ENCODE measurements at places on chromosomes 11 and 22. TPM values are rescaled to one million over a fixed set of nuclear protein-coding genes. Genes with fewer than 3 reads are reported as not detected.

DNA sequence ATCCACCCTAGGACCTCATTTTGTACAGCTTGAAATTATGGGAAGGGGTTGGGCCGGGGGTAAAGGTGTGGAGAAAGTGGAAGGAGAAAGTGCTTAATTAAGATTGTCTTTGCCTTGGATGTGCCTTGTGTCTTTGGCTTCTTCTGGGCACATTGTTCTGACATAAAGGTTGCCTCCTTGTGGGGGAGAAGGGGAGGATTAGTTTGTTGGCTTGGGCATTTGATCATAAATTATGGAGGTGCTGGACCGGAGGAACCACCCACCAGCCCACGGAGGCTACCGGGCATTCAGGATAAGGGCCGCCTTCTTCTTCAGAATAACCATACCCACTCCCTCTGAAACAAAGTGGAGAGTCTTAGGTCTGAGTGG, 1.3 kb downstream of the PAFAH1B2 start:
- peaks cover 40% of the 10 kb centered on the region for H3K36me3 ChIP-seq
- peak overlapping the region; percentile 90 for H3K27ac ChIP-seq
- peak overlapping the region; percentile 98 for H3K4me3 ChIP-seq
- H3K27me3 ChIP-seq: peaks cover 15% of the 10 kb centered on the region

DNA sequence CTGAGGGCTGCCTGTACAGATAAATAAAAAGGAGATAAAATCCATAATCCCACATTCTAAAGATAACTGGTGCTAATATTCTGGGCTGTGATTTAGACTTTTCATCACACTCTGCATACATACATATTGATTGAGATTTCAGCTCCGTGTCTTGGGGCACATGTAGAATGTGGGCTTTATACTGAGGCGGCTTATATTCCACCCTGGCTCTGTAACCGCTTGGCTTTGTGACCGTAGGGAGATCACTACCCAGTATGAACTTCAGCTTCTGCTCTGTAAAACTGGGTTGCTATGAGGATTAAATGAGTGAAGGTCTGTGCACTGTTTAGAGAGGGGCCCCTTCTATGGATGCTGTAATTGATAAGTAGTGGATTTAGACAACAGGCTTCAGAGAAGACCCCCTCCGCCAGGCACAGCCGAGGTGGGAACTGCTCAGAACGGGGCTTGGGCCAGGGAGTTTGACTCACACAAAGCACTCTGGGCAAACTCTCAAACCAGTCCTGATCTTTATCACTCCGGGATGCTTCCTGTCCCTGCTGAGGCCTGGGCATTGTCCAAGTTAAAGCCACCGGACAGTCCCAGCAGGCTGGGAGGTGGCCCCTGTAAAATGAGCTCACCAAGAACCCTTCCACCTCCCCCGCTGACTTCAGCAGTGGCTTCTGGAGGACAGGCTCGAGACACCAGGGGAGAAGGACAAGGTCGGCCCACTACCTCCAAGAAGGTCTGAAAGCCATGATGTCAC, 17.2 kb downstream of the KIAA1671 start:
- H3K4me1 ChIP-seq: no peaks in the 10 kb centered on the region
- no peak overlapping the region for H3K4me3 ChIP-seq
- no peaks in the 10 kb centered on the region for H3K36me3 ChIP-seq

DNA sequence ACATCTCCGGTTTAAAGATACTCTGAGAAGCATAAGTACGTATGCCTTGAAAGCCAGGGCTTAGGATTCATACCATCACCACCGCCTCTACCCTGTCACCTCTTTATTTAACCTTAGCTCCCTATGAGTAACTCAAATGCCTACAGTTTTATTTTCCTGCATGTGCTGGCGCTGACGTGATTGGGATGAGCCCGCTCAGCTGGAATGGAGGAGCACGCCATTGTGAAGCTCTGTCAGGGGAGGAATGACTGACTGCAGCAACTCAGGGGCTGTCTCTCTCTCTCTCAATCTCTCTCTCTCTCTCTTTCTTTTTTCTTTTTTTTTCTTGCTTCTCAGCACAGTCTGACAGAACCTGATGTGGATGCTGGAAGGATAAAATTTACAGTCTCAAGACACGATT, 12.4 kb downstream of the CAVIN3 start:
- no peak overlapping the region for H3K4me3 ChIP-seq
- H3K27me3 ChIP-seq: peaks cover 48% of the 10 kb centered on the region
- H3K27ac ChIP-seq: no peak overlapping the region
- no peak for DNase-seq

DNA sequence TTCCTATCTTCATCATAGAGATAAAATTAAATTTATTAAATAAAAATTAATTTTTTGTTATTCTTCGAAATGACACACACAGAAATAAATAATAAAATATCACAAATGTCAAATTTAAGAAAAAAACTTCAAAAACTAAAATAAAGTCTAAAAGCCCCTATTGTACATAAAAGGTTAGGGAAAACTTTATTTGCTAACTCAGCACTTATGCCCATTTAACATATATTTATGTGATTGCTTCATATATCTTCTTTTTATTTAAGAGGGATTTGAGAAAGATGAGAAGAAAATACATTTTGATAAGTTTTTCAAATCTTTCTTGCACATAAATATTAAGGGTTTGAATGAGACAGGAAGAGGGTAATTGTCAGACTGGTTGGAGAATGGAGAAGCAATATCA, 2350.4 kb upstream of the RAG2 start:
- H3K27me3 ChIP-seq: no peaks in the 10 kb centered on the region
- DNase-seq: no peak
- H3K36me3 ChIP-seq: no peaks in the 10 kb centered on the region
- no peak overlapping the region for H3K27ac ChIP-seq
- no peak overlapping the region for H3K4me3 ChIP-seq

- no peaks in the 10 kb centered on the region for H3K36me3 ChIP-seq
- no peak for DNase-seq
- H3K4me1 ChIP-seq: no peaks in the 10 kb centered on the region
- no peak overlapping the region for H3K4me3 ChIP-seq
Observed at GRCh38 chr11:85062659-85063058, 564.5 kb downstream of the DLG2 start.

DNA sequence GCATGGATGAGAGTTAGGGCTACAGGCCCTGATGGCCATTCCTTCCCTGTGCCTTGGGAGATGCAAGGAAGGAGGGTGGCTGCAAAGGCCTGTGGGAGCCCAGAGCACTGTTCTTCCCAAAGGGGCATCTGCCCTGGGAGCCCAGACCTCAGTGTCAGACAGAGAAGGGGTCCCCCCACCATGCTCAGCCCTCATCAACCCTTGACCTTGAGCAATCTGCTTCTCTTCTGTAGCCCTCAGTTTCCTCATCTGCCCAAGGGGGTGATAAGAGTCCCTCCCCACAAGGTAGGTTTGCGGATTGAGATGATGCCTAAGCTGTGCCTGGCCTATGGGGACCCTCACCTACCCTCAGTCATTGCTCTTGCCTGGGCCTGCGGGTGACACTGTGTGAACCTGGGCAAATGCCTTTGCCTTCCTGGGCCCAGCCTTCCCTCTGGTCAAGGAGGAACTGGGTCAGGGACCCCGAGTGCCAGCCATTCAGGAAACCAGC, 47.5 kb downstream of the IGLL5 start:
- H3K4me3 ChIP-seq: no peak overlapping the region
- peak overlapping the region; percentile 73 for H3K27ac ChIP-seq
- peaks cover 11% of the 10 kb centered on the region for H3K4me1 ChIP-seq
- DNase-seq: no peak
- H3K36me3 ChIP-seq: no peaks in the 10 kb centered on the region

DNA sequence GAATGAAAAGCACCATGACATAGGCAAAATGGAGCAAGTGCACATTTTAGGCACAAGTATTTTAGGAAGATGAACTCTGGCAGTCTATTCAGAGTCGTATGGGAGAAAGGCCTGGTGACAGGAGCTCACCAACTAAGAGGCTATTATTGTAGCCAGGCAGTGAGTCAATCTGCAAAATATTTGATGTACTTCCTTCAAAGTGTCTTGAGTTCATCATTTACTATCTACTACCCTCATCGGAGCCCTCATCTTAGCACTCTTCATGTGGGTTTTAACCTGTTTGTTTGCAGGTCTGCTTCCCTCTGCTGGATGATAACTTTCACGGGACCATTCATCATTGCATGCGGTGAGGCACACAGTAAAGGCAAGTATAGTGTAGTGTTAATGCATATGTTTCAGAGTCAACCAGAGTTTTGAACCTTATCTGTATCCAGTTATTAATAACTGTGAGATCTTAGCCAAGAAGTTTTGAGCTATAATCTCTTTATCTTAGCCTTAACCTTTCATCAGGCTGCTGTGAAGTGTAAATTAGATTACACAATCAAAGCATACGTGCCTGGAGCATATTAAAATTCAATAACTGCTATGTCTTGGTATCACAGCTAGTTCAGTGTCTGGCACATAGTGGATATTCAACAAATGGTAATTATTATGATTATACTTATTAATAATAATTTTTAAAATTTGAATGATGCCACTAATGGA, 70.9 kb upstream of the SC5D start:
- H3K36me3 ChIP-seq: no peaks in the 10 kb centered on the region
- H3K4me3 ChIP-seq: no peak overlapping the region
- H3K4me1 ChIP-seq: no peaks in the 10 kb centered on the region
- no peak overlapping the region for H3K27ac ChIP-seq

DNA sequence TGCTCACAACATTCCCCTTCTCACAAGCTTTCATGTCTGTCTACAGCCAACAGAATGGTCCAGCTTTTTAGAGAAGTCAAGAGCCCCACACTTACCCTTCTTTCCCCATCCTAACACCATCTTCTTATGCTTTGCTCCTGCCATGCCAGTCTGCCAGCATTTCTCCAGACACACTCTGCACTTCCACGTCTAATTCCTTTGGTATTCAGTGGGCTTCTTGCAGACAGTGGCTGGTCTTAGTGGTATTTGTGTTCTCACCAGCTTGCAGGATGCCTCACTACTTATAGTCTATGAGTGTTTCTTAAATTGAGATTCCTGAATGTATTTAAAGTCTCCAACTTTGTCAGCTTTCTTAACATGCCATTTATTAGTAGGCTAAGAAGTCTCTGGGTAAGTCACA, 154.4 kb downstream of the BBOX1 start:
- H3K27ac ChIP-seq: no peak overlapping the region
- H3K27me3 ChIP-seq: peaks cover 11% of the 10 kb centered on the region
- no peaks in the 10 kb centered on the region for H3K36me3 ChIP-seq
- no peak for DNase-seq

DNA sequence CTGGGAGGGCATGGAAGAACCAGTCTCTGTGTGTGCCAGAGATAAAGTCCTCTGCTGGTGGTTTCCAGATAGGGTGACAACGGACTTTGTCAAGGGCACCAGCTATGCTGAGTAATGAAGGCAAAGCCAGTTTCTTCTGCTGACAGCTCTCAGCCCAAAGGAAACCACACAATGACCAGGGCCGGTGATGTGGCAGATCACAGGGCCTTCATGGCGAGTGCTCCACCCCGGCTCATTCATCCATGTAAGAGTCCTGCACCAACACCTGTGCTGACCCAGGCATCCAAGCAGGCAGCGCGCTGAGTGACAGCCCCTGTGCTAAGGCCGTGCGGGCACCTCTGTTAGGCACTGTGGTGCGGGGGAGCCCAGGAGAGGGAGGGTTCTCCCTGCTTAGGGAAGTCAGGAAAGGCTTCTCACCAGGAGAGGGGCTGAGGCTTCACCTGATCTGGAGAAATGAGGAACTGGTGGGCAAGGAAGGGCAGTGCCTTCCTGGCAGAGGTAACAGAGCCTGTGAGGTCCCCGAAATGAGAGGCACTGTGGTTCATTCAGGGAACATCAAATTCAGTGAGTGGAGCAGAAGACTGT, 33.8 kb downstream of the TP53I11 start:
- no peaks in the 10 kb centered on the region for H3K27me3 ChIP-seq
- H3K4me3 ChIP-seq: no peak overlapping the region
- H3K36me3 ChIP-seq: no peaks in the 10 kb centered on the region
- no peak for DNase-seq
- no peak overlapping the region for H3K27ac ChIP-seq

DNA sequence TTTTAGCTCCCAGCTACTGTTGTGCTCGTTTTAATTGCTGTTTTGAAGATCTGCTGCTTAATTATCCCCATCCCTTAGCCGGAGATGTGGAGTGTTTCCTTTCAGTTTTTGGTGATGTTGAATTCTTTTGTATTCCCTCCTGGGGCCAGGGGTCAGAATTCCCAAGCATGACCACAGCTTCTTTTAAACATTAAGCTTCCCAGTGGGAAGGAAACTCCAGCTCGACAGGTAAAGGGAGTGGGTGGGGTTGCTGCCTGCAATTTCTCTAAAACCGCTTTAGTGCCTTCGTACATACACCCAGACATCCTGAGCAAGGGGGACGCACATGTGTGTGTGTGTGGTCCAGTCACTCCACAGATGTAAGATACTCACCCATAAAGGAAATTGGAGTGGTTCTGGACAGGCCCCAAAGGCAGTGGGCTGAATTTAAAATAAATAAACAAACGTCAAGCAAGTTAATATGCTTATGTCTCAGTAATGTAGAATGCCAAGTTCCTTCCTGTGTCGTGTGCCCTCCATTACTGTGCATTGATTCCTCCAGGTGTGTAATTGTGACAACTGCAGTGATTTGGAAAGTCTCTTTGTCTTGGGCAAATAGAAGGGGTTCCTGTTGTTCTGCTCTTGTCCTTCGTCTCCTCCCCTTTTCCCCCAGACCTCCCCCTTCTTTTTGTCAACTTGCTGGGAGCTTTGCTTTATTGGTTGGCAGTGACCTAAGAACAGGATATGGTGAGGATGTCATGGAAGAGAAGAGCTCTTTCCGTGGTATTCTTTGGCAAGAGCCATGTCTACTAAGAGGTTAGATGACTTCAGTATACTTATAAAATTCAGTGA, 19.2 kb upstream of the ADSL start:
- H3K4me3 ChIP-seq: peak overlapping the region; percentile 10
- peaks cover 98% of the 10 kb centered on the region for H3K4me1 ChIP-seq
- H3K27ac ChIP-seq: peak overlapping the region; percentile 76
- peaks cover 77% of the 10 kb centered on the region for H3K36me3 ChIP-seq

- peak; percentile 10 for DNase-seq
- H3K27ac ChIP-seq: no peak overlapping the region
- H3K4me1 ChIP-seq: peaks cover 48% of the 10 kb centered on the region
- peaks cover 3% of the 10 kb centered on the region for H3K27me3 ChIP-seq
- H3K36me3 ChIP-seq: no peaks in the 10 kb centered on the region
Observed at GRCh38 chr22:42439821-42440674, 7.8 kb upstream of the NFAM1 start.

GRCh38 chr11:67700141-67700540, 25.7 kb upstream of the ALDH3B2 start:
- no peaks in the 10 kb centered on the region for H3K4me1 ChIP-seq
- no peak for DNase-seq
- no peak overlapping the region for H3K4me3 ChIP-seq
- H3K27me3 ChIP-seq: no peaks in the 10 kb centered on the region
- H3K27ac ChIP-seq: no peak overlapping the region

Gene ALX4
- total RNA-seq: not detected

Gene SELENOM
- 2.2 TPM for total RNA-seq
